ENCODE measurements at places on chromosomes 2 and 18. TPM values are rescaled to one million over a fixed set of nuclear protein-coding genes. Genes with fewer than 3 reads are reported as not detected.
A peak's percentile ranks its signal among the peaks of the same experiment; 100 is the strongest.

Gene GNAL
- 30.2 TPM for total RNA-seq

Gene HSPE1
- 157 TPM for total RNA-seq

Gene CPLX4
- total RNA-seq, result 0.20 TPM

Gene RESP18
- total RNA-seq, result 1.1 TPM

GRCh38 chr2:109638795-109639194 is 24.6 kb downstream of the SOWAHC start:
- DNase-seq, result peak; percentile 58

Data from spinal cord (tissue), 10 donors.